GM06990 (cell line): ENCODE measurements at places on chromosomes 6 and 20.

GRCh38 chr6:102680413-102680812 lies 1286.9 kb downstream of the GRIK2 start:
- no peak for DNase-seq

GRCh38 chr20:48193627-48194425 lies 408.5 kb upstream of the SULF2 start:
- no peak for DNase-seq

DNA sequence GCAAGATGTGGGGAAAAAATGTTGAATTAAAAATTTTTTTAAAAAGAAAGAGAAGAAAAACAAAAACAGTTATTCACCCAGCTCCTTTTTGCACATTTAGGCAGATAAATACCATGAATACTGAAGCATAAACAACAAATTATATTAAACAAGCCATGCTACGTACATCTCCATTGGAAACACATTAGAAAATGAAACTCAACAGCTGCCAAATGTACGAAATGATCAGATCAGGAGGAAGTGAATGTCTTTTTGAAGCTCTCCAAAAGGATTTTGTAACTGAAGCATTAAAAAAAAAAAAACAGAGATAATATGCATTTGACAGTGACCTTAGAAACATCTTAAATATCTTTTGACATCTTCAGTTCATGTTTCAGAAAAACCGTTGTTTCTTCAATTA lies 56.7 kb downstream of the CD83 start:
- DNase-seq, result no peak

GRCh38 chr6:44951253-44951747 lies 376.8 kb upstream of the RUNX2 start:
- no peak for DNase-seq

DNA sequence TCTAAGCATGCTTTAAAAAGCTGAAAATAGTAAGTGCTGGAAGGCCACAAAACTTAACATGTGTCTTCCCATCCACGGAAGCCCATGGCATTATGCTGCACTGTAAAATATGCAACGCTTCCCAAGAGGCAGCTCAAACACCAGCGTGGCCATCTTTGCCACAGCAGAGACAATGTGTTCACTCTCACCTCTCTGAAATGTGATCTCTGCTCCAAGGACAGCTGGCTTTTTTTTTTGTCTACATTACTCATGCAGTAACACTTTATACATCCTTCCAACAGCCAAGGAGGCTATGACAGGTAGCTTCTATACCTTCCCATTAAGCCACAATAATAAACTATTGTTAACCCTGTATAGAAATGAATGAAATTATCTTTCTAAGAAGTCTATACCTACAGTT lies 49.2 kb downstream of the BLOC1S5 start:
- DNase-seq, result no peak

- DNase-seq, result no peak
These were observed 22.5 kb upstream of the NHSL1 start for GRCh38 chr6:138521790-138522189.

DNA sequence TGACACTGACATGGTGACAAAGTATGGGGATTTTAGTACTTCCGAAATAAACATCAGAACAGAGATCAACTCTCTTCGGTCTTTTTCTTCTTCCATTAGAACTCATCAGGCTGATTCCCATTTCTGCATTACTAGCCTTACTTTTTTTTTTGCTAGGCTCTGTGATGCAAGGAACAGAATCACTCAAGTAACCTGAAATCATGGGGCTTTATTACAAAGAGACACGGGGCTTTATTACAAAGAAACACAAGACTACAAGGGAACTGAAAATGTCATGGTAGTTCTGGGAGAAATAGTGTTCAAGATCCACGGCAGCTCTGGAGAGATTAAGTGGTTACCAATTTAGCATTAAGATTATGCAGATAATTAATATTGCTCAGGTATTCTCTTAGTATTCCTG lies 11.6 kb downstream of the SOX4 start:
- no peak for DNase-seq

GRCh38 chr6:11785774-11786579 lies 7.4 kb upstream of the ADTRP start:
- DNase-seq, result peak; percentile 82

DNA sequence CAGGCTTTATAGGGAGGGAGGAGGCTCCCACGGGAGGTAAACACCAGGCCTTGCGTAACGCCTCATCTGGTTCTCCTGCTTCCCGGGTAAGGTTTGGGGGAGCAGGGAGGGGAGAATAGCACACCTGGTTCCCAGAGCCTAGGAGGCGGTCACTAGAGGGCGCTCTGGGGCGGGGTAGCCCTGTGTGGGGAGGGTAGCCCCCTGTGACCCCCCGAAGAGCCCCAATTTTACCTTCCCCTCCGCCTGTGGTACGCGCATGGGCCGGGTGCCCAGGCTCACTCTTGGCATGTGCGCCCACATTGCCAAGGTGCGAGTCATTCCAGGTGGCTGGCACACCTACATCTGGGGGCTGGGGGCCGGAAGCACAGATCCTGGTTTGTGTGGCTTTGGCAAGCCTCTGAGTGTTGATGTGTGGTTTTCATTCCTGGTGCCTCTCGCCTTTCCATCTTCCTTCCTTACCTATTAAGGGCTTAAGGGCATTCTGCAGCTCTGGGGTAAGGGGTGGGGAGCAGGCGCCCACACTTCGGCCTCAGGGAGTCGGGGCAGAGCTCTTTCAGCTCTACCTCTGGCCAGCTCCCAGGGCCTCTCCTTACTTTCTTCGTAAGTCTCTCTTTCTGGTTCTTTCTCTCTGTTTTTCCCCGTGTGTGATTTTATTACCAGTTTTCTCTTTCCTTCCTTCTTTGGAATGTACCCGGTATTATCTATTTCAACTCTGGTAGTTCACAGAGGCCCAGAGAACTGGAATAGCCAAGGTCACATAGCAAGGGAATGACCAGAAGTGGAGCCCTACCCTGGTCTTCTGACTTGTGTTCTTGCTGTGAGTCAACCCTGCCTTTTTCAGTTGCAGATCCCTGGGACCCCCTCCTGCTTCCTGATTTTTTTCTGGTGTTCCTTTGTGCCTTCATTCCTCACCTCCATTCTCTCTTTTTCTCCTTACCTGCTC lies 492 bp upstream of the RNF39 start:
- no peak for DNase-seq

GRCh38 chr6:38166411-38167240 lies 347.1 kb downstream of the ZFAND3 start:
- DNase-seq, result no peak

- no peak for DNase-seq
These were observed 232.0 kb downstream of the ANKRD60 start for GRCh38 chr20:57996465-57996864.

GRCh38 chr6:118397671-118398465 lies 150.2 kb upstream of the PLN start:
- DNase-seq, result no peak

- DNase-seq, result no peak
These were observed 323.0 kb downstream of the UTRN start for GRCh38 chr6:144607998-144608735.

DNA sequence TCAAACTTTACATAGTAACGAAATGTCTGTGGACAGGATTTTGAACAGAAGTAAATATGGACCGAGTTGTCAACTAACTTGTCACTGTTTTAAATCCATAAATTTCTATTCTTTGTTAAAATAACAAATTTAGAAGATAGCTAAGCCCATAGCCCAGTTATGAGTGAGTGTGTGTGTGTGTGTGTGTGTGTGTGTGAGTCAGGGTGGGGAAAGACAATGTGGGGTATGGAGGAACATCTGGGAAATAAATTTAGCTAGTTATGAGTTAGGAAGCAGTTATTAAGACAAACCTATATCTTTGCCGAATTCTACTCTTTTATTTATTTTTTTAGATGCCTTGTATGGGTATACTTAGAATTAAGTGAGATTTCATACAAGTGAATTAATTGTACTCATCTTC lies 9.0 kb downstream of the TPBG start:
- no peak for DNase-seq

DNA sequence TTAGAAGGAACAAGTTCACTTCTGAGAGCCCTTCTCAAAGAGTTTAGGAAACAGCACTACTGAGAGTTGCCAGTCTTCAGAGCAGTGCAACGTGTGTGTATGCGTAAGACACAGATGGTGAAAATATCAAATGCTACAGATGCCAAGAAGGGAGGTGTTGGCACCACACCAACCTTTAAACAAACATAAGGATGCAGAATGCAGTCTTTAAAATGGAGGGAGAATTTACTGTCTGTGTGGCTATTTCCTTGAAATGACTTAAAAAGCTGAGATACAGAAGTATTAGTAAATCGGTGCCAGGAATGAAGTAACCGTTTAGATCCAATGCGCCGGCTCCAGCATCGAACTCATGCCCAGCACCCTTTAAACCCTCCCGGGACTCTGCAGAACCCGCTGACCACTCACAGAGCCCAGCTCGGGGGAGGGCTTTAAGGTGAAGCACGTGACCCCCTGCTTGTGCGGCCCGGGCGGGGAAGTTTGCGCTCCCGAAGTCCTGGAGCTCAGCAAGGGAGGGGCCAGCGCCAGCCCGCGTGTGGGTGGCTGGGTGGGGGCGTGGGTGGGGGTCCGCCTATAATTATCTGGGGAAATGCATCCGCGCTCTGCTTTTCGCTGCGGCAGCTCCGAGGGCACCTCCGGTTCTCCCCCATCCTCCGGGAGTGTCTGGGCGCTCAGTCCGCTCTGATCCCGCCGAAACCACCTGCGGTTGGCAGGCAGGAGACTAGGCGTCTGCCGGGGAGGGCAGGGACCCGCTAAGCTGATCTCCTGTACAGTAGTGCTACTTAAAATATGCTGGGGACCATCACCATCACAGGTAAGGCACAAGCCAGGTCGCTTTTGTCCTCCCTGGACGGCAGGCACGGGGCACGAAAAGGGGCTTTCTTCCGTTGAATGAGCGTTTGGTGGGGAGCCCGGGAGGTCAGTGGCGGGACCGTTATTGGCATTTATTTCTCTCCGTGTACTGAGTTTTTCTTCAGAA lies 66.0 kb downstream of the ZBTB2 start:
- no peak for DNase-seq

DNA sequence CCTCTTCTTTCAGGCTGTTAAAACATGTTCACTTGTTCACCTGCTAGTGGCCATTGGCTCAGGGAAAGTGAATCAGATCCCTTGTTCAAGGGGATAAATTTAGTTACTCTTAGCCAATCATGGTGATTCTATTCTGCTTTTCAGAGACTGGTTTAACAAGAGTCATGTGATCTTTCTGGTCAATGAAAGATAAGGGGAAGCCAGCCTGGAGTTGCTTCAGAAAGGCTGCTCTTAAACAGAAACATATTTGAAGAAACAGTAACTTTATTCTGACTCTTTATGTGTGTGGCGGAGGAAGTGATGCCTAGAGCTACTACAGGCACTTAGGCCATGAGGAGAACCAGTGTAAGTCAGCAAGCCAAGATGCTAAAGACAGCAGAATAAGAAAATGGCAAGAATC lies 28.1 kb upstream of the AHI1 start:
- DNase-seq, result no peak

GRCh38 chr6:109458774-109459531 lies 3.4 kb upstream of the MICAL1 start:
- DNase-seq, result no peak

DNA sequence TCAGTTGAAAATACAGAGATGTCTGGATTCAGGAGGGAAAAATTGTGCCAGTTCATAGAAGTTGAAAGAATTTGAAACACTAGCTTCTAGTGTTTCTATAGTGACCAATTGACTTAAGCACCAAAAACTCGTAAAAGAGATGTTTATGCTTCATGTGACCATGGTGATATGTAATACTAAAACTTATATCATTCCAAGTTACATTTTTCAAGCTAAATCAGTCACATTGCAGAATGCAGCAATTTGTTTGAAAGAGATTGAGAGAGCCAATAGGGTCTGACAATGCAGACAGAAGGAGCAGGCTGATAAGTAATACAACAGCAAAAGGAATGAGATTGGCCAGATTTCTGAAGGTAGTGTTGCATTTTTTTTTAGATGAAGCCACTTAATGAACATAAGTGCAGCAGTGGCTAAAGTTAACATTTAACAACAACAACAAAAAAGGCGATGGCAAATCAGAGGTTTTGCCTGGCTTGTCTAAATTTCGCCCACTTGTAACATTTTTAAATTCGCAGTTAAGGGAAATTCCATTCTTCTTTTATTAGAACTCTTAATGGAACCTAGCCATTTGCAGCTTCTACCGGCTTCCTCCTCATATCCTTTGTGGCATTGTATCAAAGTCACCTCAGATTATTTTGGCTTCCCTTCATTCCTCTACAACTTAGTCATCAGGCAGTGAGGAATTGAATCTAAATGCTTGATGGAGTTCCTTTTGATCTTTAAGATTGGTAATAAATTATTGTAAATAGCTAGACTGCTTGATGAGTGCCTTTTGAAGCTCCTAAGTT lies 484.0 kb upstream of the SOX4 start:
- DNase-seq, result no peak

- no peak for DNase-seq
These were observed 683.0 kb downstream of the DHX35 start for GRCh38 chr20:39645131-39645530.

GRCh38 chr20:36228770-36229169 lies 7.5 kb upstream of the AAR2 start:
- no peak for DNase-seq

- DNase-seq, result no peak
These were observed 143.2 kb downstream of the PTCHD4 start for GRCh38 chr6:47967843-47968242.

GRCh38 chr6:155196911-155197310 lies 66.9 kb upstream of the CLDN20 start:
- no peak for DNase-seq

- DNase-seq, result no peak
These were observed 1.8 kb downstream of the OOEP start for GRCh38 chr6:73367761-73368355.

DNA sequence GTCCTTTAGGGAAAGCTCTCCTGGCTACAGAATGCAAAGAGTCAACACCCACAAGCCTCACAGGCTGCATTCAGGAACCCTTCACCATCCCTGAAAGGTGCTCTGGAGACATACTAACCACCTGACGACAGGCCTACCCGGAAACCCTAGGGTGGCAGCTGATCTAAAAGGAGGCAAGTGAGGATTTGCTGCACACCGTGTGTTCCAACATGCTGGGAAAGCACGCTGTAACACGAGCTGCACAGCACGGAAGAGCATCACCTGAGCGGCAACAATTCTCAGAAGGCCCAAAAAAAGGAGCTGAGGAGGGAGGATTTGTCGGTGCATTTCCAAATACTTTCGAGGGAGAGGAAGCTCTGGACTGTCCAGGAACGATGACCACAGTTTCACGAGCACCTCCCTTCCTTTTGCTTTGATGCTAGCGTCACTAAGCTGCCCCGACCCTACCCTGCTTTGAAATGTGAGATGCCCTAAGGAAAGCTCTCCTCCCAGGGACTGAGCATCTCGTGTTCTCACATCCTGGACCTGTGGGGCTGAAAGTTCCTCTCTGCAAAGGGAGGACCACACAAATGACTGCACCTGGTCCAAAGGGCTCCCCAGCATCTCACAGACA lies 87.0 kb downstream of the PPP1R3G start:
- no peak for DNase-seq

GRCh38 chr20:62604796-62605195 lies 37.5 kb upstream of the SLCO4A1 start:
- no peak for DNase-seq

GRCh38 chr6:166636934-166637333 lies 9.9 kb upstream of the RPS6KA2 start:
- no peak for DNase-seq
